Naive thymus-derived CD8-positive, alpha-beta T cell (primary cell): ENCODE measurements at places on chromosomes 5 and 9.

- DNase-seq, result no peak
These were observed 9.2 kb upstream of the MXD3 start for GRCh38 chr5:177320879-177321278.

DNA sequence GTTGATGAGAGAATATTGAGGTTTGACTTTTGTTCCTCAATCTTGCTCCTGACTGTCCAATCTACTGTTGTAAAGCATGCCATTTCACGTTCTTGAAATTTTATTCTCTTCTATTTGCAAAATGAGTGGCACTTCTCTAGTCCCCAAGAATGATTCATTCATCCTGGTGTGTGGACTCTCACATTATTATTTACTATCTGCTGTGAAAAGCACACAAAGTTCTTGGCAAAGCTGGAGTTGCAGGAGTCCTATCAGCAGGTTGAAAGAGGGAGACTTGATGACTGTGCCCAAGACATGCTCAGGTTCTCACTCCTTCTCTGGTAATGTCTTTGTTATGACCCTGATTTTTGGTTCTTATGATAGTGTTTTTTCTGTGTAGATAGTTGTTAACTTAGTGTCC lies 382.6 kb downstream of the DMRTA1 start:
- no peak for DNase-seq

DNA sequence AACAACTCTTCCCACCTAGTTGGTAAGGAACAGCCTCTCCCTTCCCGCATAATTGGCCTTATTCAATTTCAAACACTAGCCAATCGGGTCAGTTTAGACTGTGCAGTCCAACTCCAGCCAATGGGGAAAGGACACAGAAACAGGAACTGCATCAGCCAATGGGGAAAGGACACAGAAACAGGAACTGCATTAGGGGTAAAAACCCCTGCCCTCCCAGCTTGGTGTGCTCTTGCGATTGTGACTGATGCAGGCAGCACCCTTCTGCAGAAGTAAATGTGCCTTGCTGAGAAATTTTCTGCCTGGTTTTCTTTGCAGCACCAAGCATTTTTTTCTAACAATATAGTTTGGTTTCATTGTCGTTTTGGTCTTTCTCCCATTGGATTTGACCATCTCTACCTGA lies 8.5 kb upstream of the GLT6D1 start:
- DNase-seq, result no peak

- no peak for DNase-seq
These were observed 71.0 kb downstream of the INVS start for GRCh38 chr9:100170085-100170484.

GRCh38 chr9:124218987-124219461 lies 38.7 kb upstream of the NEK6 start:
- DNase-seq, result no peak

DNA sequence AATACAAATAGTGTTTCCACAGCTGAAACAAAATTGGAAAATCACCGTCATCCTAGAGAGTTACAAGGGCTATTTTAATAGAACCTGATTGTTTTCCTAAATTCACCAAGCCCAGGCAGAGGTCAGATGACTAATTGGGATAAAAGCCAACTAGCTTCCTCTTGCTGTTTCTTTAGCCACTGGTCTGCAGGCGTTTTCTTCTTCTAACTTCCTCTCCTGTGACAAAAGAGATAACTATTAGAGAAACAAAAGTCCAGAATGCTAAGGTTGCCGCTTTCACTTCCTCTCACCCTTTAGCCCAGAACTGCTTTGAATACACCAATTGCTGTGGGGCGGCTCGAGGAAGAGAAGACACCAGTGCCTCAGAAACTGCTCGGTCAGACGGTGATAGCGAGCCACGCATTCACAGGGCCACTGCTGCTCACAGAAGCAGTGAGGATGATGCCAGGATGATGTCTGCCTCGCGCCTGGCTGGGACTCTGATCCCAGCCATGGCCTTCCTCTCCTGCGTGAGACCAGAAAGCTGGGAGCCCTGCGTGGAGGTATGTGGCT lies at the start of gene TLR4:
Gene TLR4 (plus strand): TSS at position 380 of the 552 bp plus-strand sequence. CDS start 70 bp downstream, at position 450.
- no peak for DNase-seq

- no peak for DNase-seq
These were observed 165.9 kb downstream of the SH3GL2 start for GRCh38 chr9:17744786-17745185.

DNA sequence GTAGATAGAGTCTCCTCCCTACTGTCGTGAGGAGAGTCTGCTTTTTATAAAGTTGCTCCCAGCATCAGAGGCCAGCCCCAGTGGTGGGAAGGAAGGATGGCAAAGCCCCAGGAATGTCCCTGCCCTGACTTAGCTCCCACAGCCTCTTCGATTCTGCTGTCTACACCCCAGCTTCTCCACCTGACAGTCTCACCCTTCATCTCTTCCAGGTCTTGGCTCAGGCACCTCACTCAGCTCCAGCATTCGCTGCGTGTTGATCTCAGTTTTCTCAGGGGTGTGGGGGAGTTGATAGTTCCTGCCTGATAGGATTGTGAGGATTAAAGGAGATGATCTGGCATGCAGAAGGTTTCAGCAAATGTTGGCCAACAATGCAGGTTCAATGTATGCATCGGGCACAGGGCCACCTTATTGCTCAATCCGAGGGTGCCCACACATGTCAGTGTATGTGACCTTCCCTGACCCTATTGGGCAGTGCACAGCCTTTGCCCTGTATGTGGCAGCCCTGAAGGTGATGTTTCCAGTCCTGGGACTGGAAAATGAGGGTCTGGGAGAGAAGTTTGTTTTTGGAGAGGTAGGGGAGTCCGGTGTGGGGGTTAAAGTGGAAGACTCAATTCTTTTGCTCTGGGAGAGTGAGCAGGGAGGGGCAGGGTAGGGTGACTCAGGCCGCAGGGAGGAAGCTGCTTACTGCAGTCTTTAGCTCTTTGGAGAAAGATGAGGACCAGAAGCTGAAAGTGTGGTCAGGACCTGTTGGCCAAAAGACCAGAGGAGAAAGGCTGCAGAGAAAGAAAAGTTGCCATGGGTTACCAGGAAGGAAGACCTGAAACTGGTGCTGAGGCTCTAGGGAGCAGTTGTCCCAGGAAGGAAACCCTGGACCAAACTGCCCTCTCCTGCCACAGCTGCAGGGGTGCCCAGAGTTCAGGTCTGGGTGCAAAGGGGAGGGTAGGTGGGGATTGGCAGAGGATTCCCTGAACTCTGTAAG lies 153.2 kb downstream of the MACROH2A1 start:
- no peak for DNase-seq

- no peak for DNase-seq
These were observed 64.0 kb downstream of the NSUN2 start for GRCh38 chr5:6568889-6569288.
